NCI-H226 (cell line): ENCODE measurements at places on chromosomes 11 and 22.

- no peak for DNase-seq
Measured at GRCh38 chr11:67268962-67269268, 2.6 kb downstream of the GRK2 start.

GRCh38 chr22:27719535-27720227, 81.9 kb downstream of the MN1 start:
- DNase-seq = no peak

DNA sequence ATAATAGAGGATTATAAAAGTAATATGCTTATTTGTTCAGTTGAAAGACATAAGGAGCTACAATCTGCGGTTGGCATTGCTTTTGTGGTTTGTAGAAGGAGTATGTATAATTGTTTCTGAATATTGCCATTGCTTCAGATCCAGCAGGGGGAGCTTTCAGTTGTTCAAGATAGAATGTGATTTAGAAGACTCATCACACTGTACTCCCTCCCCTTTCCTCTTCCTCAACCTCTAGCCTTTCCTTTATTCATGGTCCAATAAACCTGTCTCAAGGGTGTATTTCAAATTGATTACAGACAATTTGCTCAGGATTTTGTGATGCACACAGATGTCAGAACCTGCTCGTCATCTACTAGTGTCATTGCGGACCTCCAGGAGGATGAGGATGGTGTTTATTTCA, 9.8 kb downstream of the PRMT3 start:
- no peak for DNase-seq

- no peak for DNase-seq
Measured at GRCh38 chr11:34432822-34433221, 5.9 kb upstream of the CAT start.

DNA sequence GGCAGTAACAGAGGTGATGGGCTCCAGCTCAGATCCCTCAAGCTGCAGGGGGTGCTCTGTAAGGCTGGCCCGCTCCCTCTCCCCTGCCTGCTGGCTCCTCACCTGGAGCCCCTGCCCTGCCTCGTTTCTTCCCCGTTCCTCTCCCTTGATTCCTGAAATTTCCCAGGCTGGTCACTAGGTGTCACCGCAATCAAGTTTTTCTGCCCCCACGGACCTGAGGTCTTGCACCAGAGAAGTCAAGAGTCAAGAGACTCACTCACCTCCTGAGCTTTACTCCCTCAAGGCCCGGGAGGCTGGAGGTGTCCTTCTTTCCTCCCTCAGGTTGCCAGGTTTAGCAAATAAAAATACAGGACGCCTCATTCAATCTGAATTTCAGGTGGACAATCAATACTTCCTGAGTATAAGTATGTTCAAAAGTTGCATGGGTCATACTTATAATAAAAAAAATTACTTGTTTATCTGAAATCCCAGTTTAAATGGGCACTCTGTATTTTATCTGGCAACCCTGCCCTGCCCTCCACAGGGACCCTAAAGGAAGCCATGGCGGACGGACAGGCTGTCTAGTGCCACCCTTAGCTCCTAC, 69.2 kb downstream of the SCUBE1 start:
- DNase-seq = peak; percentile 9

DNA sequence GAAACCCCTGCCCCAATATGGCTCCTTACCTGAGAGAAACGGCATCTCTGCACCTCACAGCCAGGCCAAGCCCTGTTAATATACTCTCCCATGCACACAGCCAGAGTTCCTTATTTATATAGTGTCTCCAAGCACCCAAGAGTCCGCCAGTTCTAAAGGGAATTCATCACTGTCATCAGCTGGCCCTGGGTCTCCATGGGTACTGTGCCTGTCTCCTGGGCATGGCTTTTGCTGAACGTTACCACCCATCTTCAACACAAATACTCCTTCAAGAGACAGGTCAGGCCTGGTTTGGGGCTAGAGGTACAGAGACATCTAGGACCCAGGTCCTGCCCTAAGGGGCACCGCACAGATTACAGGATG, 1.6 kb upstream of the ATG16L2 start:
- no peak for DNase-seq

- DNase-seq = no peak
Measured at GRCh38 chr22:41664490-41664889, 24.2 kb downstream of the SNU13 start.

DNA sequence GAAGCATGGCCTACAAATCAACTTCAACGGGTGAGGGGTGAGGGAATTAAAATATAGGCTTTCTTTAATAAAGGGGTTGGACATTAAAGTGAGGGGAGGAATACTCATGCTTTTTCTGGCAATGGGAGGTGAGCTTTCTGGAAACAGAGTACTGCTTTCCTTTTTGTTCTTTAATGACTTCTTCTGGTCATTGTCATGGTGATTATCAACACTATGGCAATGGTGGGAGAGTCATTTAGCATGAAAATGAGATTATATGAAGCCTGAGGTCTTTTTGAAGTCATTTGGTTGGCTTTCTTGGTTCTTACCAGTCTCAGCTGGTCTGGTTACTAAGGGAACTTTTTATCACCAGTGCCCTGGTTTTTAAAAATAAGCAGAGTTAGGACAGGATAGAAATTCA, 475.8 kb upstream of the LRRC4C start:
- DNase-seq = no peak
